ENCODE measurements at places on chromosomes 7 and 10.

- DNase-seq = no peak
These were observed 22.4 kb downstream of the MTURN start for GRCh38 chr7:30157204-30157603.

GRCh38 chr10:43796781-43797180, 148.1 kb upstream of the ZNF32 start:
- no peak for DNase-seq

DNA sequence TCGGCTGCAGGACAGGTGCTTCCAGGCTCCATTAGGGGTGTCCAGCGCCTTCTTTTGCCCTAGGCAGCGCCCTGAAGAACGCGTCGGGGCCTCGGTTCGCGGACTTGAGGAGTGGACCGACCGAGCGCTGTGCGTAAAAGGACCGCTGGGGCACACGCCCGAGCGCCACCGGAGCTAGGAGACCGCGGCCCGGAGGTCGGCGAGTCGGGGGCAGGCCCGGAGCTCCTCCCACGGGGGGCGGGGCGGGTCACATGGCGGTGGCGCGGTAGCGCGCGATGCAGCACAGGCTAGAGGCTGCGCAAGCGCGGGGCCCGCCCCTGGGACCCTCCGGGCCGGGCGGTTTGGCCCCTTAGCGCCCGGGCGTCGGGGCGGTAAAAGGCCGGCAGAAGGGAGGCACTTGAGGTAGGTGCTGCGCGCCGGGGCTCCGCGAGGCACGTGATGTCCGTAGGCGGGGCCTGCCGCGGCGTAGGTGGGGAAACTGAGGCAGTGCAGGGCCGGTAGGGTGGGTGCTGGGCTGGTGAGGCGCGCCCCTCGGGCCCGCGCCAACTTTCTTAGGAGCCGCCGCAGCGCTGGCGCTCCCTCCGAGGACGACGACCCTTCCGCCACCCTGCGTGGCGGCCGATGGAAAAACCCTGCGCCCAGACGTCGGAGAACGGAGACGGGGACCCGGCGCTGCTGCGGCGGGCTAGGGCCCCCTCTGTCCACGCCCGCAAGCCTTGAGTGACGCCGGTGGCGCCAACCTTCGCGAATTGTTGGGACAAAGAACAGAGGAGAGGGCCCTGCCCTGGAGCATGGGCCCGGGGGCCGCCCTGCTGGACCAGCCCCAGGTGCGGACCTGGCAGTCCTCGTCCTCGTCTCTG, at the start of gene PRXL2A:
PRXL2A (plus strand) TSS at position 310 of the 860 bp plus-strand sequence. CDS start 11,917 bp downstream, outside the sequence.
- peak; percentile 56 for DNase-seq

GRCh38 chr7:51262796-51263531, 53.6 kb downstream of the COBL start:
- DNase-seq = no peak

DNA sequence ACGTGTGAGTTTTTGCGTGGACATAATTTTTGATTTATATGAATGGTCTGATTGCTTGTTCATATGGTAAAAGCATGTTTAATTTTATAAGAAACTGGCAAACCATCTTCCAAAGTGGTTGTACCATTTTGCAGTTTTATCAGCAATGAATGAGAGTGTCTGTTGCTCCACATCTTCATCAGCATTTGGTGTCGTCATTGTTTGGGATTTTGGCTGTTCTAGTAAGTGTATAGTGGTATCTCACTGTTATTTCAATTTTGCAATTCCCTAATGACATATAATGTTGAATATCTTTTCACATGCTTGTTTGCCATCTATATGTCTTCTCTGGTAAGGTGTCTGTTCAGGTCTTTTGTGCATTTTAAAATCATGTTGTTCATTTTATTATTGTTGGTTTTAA, 13.2 kb upstream of the PLCE1 start:
- no peak for DNase-seq

GRCh38 chr7:107591421-107591820, 11.4 kb downstream of the BCAP29 start:
- DNase-seq = no peak

- DNase-seq = no peak
These were observed 56.4 kb downstream of the SLC16A12 start for GRCh38 chr10:89478739-89479654.

GRCh38 chr10:101683276-101683675, 11.7 kb downstream of the FBXW4 start:
- no peak for DNase-seq

DNA sequence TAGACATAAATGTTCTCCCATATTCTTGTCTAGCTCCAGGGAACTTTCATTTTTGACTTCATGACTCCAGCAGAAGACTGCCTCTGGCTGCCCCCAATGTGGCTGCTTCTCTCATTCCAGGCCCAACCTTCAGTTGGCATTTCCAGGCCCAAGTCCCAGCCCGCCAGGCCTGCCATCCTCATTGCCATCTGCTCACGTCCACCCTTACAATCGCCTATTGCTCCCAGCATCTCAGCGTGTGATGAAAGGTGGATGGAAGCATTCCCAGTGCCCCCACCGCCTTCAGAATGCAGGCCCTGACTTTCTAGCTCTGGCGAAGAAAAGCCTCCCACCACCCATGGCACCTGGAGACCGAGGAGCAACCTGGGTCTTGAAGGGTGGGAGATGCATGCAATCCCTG, 132.1 kb upstream of the LANCL2 start:
- DNase-seq = peak; percentile 79

DNA sequence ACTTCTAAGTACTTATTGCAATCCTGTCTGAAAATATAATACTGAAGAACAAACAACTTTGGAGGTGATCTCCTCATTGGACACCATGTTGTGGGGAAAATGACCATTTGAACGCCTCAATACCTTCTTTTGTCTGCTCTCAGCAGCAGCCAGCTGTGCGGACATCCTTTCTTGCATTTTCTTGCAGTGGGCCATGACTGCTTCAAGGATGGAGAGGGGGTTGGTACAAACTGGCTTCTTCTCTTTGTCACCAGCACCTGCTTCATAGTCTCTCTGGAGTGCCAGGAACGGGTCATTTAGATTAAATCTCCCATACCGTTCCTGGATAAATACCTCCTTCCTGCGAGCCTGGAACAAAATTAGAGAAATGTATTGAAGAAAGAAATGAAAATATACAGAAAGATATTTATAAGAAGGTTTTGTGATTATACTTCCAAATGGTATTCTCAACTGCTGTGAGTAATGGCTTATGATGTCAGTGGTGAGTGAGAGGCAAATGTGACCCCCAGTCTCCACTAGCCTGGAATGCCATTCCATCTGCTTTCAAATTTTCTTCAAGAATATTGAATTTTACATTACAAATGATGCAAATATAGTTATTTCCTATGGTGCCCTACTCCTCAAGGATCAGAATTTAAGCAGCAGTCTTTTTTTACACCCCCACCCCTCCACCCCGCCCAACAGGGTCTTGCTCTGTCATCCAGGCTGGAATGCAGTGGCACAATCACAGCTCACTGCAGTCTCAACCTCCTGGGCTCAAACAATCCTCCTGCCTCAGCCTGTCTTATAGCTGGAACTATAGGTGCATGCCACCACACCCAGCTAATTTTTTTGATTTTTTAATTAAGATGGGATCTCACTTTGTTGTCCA, 62.4 kb downstream of the CTTNBP2 start:
- no peak for DNase-seq

GRCh38 chr10:32957341-32958084, 517 bp downstream of the ITGB1 start:
- peak; percentile 42 for DNase-seq

All from cerebellar cortex (tissue), 1 donor.